Pons (tissue), 1 donor: ENCODE measurements at places on chromosomes 1 and 21.

- DNase-seq, result no peak
Measured at GRCh38 chr1:47181955-47182675, 7.7 kb downstream of the PDZK1IP1 start.

GRCh38 chr21:27423906-27424595 lies 457.2 kb upstream of the ADAMTS5 start:
- no peak for DNase-seq

DNA sequence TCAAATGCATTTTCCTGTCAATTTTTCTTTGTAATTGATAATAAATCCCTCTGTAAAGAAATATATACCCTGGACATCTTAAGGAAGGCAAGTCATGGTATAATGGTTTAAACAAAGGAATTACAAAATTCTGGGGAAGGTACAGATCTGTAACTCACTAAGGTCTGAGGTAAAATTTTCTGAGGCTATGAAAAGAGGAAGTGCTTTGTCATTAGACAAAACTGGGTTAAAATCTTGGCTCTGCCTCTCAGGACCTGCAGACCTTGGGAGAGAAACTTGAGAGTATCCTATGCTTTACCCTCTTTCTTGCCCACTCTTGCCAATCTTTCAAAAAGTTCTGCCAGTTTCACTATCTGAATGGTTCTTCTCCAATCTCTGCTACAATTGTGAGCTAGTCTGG lies 26.8 kb upstream of the BEND5 start:
- DNase-seq, result no peak

DNA sequence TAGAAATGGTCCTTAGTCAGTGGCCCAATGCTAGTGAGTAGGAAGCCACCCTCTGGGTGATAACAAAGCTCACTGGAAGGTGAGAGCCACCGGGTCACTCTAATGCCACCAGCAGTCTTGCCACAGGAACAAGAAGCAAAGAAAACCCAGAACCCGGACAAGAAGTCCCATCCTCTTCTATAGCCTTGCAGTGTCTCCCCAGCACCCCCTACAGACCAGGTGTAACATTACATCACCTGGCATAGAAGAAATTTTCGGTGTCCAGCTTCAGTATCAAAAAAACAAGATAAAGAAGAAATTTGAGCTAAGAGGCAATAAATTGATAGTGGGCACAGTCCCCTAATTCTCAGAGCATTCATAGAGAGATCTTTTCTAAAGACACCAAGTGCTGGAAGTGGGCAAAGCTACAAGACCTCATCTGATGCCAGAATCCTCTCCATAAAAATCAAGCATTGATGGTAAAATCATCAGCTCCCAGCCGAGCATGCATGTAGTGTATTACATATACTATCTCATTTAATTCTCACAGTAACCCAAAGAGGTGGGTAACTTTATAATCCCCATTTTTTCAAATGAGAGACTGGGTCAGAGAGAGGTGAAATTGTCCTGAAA lies 491.0 kb downstream of the MATN1 start:
- DNase-seq, result no peak
